ENCODE measurements at places on chromosomes 11 and 22. TPM values are rescaled to one million over a fixed set of nuclear protein-coding genes. Genes with fewer than 3 reads are reported as not detected.

The SMIM35 gene
- total RNA-seq: not detected

The CCDC117 gene
- 10.7 TPM for total RNA-seq

The SYT8 gene
- 0.38 TPM for total RNA-seq

The UQCR10 gene
- 133 TPM for total RNA-seq

The INS gene
- total RNA-seq: not detected

The TNNI2 gene
- total RNA-seq: not detected

The SLC25A45 gene
- 1.4 TPM for total RNA-seq
